ENCODE measurements at places on chromosomes 12 and 14.

DNA sequence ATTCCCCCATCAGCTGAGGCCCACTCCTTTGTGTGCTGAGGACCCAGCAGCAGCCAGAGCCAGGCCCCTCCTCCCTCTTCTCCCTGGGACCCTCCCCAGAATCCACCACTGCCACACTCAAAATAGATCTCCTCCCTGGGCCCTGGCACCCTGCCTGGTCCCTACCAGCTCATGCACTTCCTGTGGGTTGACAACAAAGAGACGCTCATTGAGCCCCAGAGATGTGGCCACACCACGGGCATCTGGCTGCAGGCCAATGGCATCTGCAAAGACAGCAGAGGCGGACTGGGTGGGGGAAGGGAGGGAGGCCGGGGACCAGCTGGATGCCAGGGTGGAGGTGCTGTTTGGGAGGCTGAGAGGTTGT lies 16.0 kb upstream of the ENDOU start:
- DNase-seq, result peak; percentile 70

DNA sequence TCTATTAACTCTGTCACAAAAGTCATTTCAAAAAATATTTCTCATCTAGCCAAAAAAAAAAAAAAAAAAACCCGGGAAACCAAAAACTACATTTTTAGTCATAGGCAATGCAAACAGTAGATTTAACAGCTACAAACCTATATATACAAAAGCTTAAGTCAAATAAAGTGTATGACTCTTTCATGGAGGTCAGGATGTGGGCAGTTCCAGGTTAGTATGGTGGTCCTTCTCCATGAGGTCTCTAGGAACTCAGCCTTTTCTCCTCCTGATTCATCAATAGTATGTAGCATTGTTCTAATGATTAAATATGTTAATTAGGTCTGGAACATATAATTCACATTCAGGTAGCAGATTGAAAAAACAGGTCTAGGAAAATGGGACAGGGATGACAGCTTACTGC lies 586.5 kb downstream of the SLC16A7 start:
- no peak for DNase-seq

GRCh38 chr12:123139926-123140675 lies 10.8 kb downstream of the PITPNM2 start:
- no peak for DNase-seq

- no peak for DNase-seq
Observed at GRCh38 chr14:95891742-95892141, 15.1 kb downstream of the TUNAR start.

DNA sequence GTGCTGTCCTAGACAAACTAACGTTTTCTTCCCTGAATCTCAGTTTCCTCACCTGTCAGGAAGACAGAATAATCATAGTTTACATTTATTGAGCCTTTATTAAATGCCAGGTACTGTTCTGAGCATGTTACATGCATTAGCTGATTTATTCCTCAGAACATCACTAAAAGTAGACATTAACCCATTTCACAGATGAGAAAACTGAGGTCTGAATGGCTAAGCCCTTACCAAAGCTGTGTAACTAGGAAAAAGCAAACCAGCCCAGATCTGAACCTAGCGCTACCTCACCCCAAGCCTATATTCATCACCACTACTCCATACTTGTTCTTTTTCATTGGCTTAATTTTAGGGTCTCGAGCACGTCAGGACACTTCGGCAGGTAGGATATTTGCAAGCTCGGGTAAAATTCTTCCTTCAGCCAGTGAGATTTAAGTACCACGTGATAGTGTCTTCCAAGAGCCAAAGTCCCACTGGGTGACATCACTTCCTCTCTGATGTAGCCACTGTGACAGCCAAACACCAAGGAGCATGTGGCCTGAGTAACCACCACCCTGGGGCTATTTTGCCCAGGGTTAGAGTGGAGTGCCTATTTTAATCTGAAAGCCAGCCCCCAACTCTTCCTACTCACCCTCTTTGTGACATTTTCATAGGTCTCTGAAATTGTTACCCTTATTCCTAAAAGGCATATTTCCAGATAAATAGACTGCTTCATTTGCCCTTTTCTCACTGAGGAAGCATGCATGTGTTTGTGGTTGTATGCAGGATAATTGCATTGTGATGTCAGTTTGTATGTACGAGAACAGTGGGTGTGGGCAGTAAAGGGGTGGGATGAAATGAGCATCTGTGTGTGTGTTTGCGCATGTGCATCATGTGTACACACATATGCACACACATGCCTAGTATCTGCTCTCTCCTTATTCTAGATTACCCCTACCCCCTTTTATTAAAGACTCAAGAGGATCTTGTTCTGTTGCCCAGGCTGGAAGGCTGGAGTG lies 62.2 kb upstream of the WSCD2 start:
- no peak for DNase-seq

GRCh38 chr12:87302126-87302745 lies 727.0 kb downstream of the C12orf50 start:
- no peak for DNase-seq

- DNase-seq, result peak; percentile 18
Observed at GRCh38 chr12:68609998-68610369, 715 bp upstream of the RAP1B start.

DNA sequence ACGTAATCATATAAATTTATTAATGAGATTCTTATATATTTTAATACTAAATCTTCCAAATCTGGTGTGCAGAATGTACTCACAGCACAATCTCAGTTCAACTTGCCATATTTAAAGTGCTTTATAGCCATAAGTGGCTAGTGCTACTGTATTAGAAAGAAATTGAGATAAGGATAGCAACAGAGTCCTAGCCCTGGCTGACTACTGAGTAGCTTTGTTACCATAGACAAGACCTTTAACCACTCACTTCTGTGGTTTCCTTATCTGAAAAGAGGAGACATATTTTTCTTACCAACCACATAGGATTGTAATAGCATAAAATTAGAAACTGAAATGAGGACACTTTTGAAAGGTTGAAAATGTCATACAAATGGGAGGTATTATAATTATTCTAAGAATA lies 2.0 kb upstream of the CHURC1 start:
- no peak for DNase-seq

- DNase-seq, result no peak
Observed at GRCh38 chr12:13336216-13336615, 139.7 kb downstream of the EMP1 start.

DNA sequence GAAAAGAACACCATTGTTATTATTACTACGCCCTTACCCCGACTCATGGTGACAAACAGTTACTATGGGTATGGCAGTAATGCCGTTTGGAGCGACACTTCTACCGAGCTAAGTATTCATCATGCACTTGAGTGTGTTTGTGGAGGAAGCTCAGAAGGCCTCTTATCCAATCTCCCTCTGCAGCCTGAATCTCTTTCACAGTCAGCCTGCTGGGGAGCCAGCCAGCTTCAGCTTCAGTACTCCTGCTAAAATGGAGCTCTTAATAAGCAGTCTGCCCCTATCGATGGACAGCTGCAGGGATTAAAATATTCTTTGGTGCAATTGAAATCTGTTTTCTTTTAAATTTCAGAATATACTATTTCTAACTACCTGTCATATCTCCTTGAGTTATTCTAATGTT lies 24.7 kb upstream of the ATP5MC2 start:
- DNase-seq, result no peak

DNA sequence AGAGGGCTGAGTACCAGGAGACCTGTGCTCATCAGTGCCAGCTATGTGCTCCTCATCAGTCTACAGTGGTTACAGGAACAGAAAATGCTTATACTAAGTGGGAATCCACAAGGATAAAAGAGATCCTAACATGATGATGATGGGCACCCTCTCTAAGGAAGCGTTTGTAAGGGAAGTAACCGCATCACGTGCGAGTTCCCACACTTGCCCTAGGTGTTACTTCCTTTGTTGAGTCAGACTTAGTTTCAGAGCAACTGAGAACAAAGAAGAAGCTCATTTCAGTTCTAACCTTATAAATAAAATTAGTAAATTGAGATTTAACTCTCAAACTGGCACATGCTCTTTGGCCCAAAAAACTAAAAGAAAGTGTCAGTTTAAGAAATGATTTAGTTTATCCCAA lies 956.4 kb upstream of the TMEM132C start:
- DNase-seq, result no peak

GRCh38 chr14:53108292-53109104 lies 44.6 kb downstream of the DDHD1 start:
- no peak for DNase-seq

DNA sequence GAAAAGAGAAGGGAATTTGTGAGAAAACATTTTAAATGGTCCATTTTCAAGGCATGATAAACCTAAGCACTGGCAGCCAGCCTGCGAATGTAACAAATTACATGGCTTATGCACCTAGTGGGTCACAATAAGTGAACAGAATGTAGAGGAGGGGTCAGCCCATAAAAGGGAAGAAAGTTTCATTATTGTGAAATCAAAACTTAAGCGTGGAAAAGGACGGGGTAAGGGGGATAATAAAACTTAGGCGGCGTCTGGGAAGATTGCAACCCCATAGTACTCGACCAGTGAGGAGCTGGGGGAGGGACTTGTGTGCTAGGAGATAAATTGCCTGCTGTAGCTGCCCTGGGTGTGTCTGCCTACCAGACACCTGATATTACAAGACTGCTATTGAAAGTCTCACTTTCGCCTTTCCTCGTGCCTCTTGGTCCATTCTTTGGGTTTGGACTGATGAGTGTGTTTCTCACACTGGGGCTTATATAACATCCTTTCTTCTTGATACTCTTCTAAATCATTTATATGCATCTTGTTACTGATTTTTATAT lies 40.6 kb downstream of the ZDHHC17 start:
- DNase-seq, result no peak

- no peak for DNase-seq
Observed at GRCh38 chr14:52153939-52154338, 85.1 kb upstream of the NID2 start.

DNA sequence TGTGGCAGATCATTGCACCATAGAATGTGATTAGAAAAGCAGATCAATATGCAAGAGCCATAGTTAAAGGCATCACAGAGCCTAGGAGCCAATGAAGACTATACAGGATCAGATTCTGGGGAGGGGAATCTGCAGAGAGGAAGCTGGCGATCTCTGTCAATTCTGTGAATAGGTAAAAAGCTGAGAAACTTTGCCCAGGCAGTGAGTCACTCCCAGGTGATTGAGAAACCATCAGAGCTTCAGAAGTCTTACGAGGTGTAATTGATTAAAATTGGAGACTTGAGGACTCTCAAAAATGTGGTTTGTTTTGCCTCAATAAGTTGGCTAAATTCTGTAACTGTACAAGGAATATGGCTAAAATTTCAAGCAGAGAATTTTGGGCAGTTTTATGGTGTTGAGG lies 41.7 kb upstream of the TSPAN11 start:
- DNase-seq, result no peak

- DNase-seq, result no peak
Observed at GRCh38 chr12:116990971-116991966, 80.5 kb downstream of the FBXW8 start.

DNA sequence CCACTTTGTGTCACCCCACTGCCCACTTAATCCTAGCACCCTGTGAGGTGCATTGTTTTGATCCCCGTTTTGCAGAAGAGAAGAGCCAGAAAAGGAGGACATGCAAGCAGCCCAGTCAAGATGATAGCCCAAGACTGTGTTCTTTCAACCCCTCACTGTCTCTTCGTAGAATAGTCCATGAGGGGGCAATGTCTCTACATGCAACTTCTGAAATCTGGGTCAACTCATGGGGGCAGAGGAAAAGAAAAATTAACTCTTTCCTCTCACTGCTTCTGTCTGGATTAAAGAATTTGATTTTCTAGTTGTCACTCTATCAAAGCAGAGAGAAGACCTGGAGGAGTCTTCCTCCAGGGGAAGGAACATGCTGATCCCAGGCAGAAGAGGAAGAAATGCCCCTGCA lies 229.6 kb upstream of the NOS1 start:
- DNase-seq, result no peak

DNA sequence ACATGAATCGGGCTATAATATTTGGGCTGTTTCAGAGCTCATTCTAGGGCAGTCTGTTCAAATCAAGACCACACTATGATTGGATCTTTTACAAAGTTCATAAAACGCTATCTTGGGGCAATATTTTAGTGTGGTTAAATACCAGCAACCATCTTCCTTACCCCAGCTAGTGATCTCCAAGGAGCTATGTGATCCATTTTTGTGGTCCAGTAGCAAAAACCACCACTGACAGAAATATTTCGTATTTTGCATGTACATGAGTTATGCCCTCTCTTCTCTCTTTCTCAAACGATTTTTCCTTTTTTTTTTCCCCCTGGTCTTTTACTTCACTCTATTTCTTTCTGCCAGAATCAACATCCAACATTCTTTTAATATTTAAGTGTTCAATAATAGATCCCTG lies 280.6 kb upstream of the KITLG start:
- DNase-seq, result no peak

DNA sequence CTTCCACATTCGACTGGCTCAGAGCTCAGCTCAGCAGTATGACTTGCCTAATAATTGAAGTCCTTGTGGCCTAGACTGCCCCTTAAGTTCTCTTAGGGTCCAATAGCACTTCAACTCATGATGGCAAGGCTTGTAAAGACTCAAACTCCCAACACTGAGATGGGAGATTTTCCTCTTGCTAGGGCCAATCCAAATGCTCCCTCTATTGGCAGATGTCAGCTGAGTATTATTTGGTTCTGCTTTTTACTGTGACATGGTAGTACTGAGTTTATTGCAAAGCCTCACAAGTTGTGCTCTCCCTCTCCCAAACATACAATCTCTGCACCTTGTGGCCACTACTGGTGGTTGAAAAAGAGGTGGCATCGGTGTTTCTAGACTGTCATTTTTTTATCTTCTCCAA lies 164.2 kb downstream of the ALG10 start:
- no peak for DNase-seq

- DNase-seq, result no peak
Observed at GRCh38 chr14:76993752-76994151, 34.8 kb downstream of the IRF2BPL start.

- no peak for DNase-seq
Observed at GRCh38 chr12:109291117-109291516, 18.0 kb downstream of the FOXN4 start.

DNA sequence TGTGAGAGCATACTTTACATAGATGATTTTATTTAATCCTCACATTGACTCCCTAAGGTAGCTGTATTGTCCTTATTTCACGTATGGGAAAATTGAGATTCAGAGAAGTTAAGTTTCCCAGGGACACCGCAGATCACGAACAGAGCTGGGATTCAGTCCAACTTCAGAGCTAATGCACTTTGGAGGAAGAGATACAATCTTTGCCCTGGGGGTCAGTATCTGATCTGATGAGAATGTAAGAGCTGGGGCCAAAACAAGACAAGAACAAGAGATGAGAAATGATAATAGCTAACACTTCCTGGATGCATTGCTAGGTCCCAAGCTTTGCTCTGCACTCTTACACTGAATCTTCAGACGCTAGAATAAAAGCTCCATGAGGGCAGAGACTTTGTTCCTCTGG lies 6.0 kb upstream of the CSAD start:
- no peak for DNase-seq

Data from GF-D8 (cell line).